ENCODE measurements at places on chromosomes 4 and X.

GRCh38 chrX:23857363-23857762 is 50.4 kb downstream of the APOO start:
- no peak for DNase-seq

DNA sequence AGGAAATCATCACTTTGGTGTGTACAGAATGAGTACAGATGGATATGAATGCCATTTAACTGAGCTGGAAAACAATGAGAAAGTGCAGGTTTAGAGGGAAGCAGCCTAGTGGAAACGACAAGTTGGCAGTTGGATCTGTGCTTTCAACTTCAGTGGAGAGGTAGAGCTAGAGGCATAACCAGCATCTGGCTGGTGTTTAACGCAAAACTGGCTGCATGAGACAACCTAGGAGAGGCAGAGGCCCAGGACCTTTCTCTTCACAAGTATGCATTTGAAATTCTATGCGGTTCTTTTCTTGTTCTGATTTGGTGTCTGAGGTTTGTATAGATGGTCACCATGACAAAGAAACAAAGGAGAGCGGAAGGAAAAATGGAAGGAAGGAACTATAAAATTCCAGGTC is 63.1 kb downstream of the ANXA5 start:
- no peak for DNase-seq

GRCh38 chr4:147044241-147044640 is 98.6 kb upstream of the TTC29 start:
- DNase-seq: no peak

- DNase-seq: no peak
These were observed 36.3 kb downstream of the ARAP2 start for GRCh38 chr4:36207831-36208520.

DNA sequence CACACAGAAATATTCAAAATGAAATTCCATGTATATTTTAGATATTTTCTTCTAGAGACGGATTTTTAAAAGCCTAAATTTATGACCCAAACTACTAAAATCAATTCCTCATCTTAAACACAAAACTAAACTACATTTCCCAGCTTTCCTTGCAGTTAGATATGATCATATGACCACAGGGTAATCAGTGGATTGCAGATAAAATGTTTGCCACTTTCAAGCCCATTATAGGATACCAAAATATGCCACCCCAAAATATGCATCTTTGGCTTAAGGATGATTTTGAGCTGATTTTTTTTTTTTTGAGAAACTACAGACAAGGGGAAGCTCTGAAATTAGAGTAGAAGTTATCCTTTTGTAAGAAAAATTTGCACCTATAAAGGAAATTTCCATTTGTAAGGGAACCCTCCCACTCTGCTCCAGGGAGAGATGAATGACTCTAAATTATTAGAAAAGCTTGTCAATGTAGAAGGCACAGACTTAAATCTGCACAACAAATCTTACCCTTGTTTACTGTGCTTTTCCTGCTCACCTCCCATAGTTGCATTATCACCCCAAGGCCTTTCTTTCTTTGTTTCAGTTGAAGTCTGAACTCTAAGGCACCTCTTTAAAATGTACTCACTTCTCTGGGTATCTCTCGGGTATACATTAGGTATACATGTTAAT is 503.0 kb downstream of the PDHA2 start:
- DNase-seq: no peak

- no peak for DNase-seq
These were observed 49.2 kb upstream of the HDAC8 start for GRCh38 chrX:72621625-72622485.

- DNase-seq: no peak
These were observed 95.4 kb upstream of the BANK1 start for GRCh38 chr4:101695176-101695575.

Data from NCI-H2029 treated with DMSO at 0.1 percent for 48 hours (cell line).